ENCODE measurements at places on chromosomes 3 and 15. TPM values are rescaled to one million over a fixed set of nuclear protein-coding genes. Genes with fewer than 3 reads are reported as not detected.

The CLDN1 gene
- 4.2 TPM for total RNA-seq

The SLC28A1 gene
- not detected for total RNA-seq

The HRG gene
- total RNA-seq = not detected

The ERICH6 gene
- total RNA-seq = not detected

The CPNE9 gene
- 7.8 TPM for total RNA-seq

The CHAC1 gene
- total RNA-seq = 124 TPM

The NEK10 gene
- 2.0 TPM for total RNA-seq

The CNTN4 gene
- total RNA-seq = 1.1 TPM

The FAM81A gene
- total RNA-seq = 4.1 TPM

The CHRNA3 gene
- 1.3 TPM for total RNA-seq

The CISH gene
- total RNA-seq = 3.6 TPM

The TXNRD3 gene
- total RNA-seq = 4.1 TPM

The TTLL13 gene
- total RNA-seq = not detected

The FANCD2OS gene
- total RNA-seq = not detected

The BOC gene
- total RNA-seq = 3.0 TPM

The GRK7 gene
- not detected for total RNA-seq

The KLHL40 gene
- total RNA-seq = not detected

The CD200R1 gene
- total RNA-seq = 0.28 TPM

The ERC2 gene
- 12.2 TPM for total RNA-seq

The SMAD6 gene
- total RNA-seq = 11.9 TPM

The IL12A gene
- 0.69 TPM for total RNA-seq

The SAMMSON gene
- total RNA-seq = not detected

The IQCH gene
- total RNA-seq = 1.0 TPM

The GPR156 gene
- 4.7 TPM for total RNA-seq

The CCDC9B gene
- total RNA-seq = 1.2 TPM

The CTXN2 gene
- not detected for total RNA-seq

The POLQ gene
- total RNA-seq = 14.7 TPM

The DGKG gene
- total RNA-seq = not detected

The ASB14 gene
- not detected for total RNA-seq

The SEMA7A gene
- total RNA-seq = 11.2 TPM

The CLSTN2 gene
- total RNA-seq = 0.83 TPM

The TICRR gene
- total RNA-seq = 37.1 TPM

The GRIP2 gene
- total RNA-seq = 4.5 TPM

The CSPG4 gene
- total RNA-seq = 3.6 TPM

The NOX5 gene
- 0.03 TPM for total RNA-seq

The HMG20A gene
- total RNA-seq = 57.8 TPM

The GUCA1C gene
- total RNA-seq = not detected

The FBXO40 gene
- 0.23 TPM for total RNA-seq

The SCAANT1 gene
- total RNA-seq = not detected

Data from GM23338 (cell line).